Natural killer cell (primary cell): ENCODE measurements at places on chromosomes 3 and 15. TPM values are rescaled to one million over a fixed set of nuclear protein-coding genes. Genes with fewer than 3 reads are reported as not detected.

The CTXN2 gene
- total RNA-seq = not detected

The MYLK gene
- 5.4 TPM for total RNA-seq

The CD47 gene
- total RNA-seq = 236 TPM

The INSYN1 gene
- not detected for total RNA-seq

The NCK1 gene
- 61.2 TPM for total RNA-seq

The PDHB gene
- total RNA-seq = 33.7 TPM

The ABI3BP gene
- total RNA-seq = not detected

The SAXO2 gene
- total RNA-seq = 0.83 TPM

The CALML4 gene
- 3.9 TPM for total RNA-seq

The EBLN2 gene
- 8.9 TPM for total RNA-seq

The ERC2 gene
- total RNA-seq = not detected

The GPR156 gene
- total RNA-seq = not detected

The PCSK6 gene
- 1.5 TPM for total RNA-seq

The CCK gene
- total RNA-seq = 0.54 TPM

The PLSCR2 gene
- not detected for total RNA-seq

The CCDC33 gene
- not detected for total RNA-seq

The UNC45A gene
- 39.0 TPM for total RNA-seq

The NTRK3 gene
- total RNA-seq = not detected

The MFGE8 gene
- 110 TPM for total RNA-seq

The ZIC1 gene
- total RNA-seq = not detected

The SAMMSON gene
- total RNA-seq = not detected
